Stimulated activated CD4-positive, alpha-beta T cell treated with anti-CD3 and anti-CD28 coated beads, Interleukin-2, amount 100 ng/mL, for 24 hours (primary cell): ENCODE measurements at places on chromosomes 3 and 15.

GRCh38 chr3:105773291-105773690, 95.5 kb downstream of the CBLB start:
- no peak for DNase-seq

- DNase-seq, result no peak
These were observed 665.3 kb downstream of the FHIT start for GRCh38 chr3:60585918-60586317.

- no peak for DNase-seq
These were observed 8.5 kb downstream of the ITPKA start for GRCh38 chr15:41501931-41502794.

- no peak for DNase-seq
These were observed 596.9 kb upstream of the GRM7 start for GRCh38 chr3:6264036-6264435.

GRCh38 chr3:89116476-89116875, 9.1 kb downstream of the EPHA3 start:
- no peak for DNase-seq

DNA sequence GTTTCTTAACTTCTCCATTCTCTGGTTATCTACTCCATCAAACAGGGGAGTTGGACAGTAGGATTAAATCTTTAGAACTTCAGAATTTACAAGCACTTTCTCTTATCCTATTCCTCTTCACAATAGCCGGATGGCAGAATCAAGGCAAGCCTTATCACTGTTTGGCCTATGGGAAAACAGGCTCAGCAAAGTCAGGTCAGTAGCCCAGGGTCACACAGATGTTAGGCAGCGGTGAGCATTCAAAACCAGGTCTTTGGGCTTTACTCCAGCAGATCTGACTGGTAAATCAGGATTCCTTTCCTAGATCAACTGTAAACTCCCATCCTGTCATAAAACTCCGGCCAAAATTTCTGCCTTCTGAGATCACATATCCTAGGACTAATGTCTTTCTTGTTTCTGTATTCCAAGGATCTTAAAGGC, 258.4 kb downstream of the OPA1 start:
- DNase-seq, result no peak

DNA sequence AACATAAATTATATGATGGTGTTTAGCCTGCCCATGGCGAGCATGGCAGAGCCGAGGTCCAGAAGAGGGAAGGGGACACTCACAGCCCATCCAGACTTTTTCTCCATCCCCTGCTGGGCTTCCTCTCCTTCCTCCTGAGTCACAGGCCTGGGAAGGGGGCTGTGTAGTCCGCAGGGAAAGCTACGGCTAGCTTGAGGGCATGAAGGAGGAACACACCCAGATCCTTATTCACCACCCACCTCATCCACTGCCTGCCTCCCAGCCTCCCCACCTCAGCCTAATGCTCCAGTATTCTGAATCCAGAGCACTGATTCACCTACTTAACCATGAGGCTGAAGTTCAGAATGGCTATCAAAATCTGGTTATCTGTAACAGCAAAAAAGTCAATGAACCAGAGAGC, 97.8 kb downstream of the OXNAD1 start:
- no peak for DNase-seq

GRCh38 chr15:39869858-39870515, 50.1 kb downstream of the GPR176 start:
- no peak for DNase-seq

DNA sequence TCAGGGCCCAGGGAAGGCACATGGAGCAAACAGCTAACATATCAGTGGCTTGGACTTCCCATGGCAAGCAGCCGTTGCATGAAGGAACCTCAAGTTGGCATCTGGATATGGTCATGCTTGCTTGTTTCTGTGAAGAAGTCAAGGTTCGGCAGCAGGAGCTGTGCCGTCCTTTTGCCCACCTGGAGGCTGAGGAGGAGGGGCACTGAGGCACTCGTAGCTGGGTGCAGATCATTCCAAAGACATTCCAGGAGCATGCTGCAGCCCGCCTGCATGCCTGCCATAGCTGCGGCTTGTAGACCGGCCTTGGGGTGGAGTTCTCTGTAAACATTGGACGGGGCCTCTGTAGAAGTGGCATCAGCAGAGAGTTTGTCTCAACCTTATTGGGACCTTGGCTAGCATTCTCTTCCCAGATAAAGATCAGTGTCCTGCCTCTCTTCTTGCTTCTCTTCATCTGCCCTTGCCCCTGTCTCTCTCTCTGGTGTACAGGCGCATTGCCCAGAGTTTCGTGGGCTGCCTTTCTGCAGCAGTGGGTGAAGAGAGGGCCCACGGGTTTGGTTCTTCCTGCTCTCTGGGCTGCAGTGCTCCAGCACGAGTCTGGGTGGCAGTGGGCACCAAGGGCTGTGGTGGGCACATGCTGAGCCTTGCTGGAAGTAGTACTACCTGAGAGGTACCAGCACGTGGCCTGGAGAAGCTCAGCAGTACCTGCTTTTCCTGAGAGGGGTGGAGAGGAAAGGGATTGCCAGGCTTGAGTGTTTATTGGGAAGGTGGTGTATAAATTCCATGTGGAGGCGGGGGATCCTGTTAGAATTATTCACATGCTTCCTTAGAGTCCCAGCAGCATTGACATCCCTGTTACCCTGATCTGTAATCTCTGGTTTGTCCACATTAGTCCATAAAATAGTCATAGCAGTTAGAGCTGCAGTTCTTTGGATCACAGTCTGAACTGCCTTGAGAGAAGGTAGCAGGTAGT, 49.4 kb downstream of the CHCHD6 start:
- no peak for DNase-seq

DNA sequence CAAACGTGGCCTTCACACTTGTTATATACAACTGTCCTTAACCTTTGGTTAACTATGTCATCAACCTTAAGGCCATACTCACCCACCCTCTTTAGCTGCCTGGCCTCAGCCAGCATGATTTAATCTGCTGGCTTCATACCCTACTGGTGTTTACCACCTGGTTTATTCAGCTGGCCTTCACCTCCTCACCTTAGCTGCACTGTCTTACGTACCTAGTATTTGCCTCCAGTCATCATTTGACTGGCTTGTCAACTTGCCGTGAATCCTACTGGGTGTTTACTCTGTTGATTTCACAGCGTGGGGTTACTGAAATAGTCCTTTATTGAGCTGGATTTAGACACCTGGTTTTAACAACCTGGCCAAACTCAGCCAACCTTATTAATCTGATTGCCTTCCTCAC, 102.8 kb downstream of the IL12A start:
- DNase-seq, result no peak

DNA sequence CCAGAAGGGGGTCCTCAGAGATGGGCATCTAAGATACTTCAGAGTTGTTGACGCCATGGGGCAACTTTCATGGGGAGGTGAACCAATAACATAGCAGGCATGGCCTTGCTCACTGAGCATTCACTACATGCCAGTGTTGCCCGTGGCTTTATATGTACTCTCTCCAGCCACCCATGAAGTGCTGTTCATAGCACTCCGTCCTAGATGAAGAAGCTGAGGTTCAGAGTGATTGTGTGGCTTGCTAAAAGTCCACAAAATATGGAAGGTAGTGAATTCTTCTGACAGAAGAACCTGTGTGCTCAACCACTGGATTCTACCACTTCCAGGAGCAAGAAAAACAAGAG, 9.8 kb upstream of the SEMA4B start:
- no peak for DNase-seq

DNA sequence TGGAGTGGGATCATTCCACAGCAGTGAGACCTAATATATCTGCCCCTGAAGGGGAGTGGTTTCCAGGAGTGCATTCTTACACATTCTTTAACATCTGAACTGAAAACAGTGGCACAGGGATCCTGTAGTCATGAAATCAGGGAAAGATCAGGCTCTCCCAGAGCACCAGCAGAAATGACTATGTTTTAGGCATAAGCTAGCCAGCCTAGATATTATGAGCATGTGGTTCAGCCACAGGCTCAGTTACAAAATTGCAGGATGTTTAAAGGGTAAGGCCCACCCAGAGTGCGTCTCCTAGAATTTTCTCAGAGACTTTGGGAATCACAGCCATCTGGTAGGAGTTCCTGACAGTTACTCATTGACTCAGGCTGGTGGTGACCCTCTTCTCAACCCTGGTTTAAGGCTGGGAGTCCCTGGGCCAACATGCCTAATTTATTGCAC, 20.9 kb downstream of the FSTL1 start:
- DNase-seq, result no peak

DNA sequence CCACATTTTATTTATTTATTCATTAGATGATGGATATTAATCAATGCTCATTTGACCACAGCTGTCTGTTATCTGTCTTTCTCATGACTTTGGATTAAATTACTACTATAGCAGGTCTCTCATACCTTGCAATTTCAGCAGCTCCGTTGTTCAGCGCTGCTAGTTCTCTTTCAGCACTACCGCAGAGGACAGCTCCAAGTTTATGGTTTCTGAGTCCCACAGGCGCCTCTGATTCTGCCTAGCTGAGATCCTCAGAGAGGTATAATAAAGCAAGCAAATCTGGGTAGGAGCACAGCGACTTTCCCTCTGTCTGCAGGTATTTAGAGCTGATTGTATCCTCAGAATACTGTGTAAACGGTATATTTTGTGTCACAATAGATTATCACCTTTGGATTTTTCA, 204.9 kb downstream of the CNTN4 start:
- no peak for DNase-seq

GRCh38 chr3:160312014-160312624, 86.9 kb downstream of the C3orf80 start:
- no peak for DNase-seq
